ENCODE measurements at places on chromosomes 16 and 17. TPM values are rescaled to one million over a fixed set of nuclear protein-coding genes. Genes with fewer than 3 reads are reported as not detected.

The TEX19 gene
- 0.27 TPM for total RNA-seq

The CXCL16 gene
- total RNA-seq: 20.2 TPM

The SPATA22 gene
- not detected for total RNA-seq

The GJC1 gene
- 33.3 TPM for total RNA-seq
